ENCODE measurements at places on chromosomes 6 and 20.

DNA sequence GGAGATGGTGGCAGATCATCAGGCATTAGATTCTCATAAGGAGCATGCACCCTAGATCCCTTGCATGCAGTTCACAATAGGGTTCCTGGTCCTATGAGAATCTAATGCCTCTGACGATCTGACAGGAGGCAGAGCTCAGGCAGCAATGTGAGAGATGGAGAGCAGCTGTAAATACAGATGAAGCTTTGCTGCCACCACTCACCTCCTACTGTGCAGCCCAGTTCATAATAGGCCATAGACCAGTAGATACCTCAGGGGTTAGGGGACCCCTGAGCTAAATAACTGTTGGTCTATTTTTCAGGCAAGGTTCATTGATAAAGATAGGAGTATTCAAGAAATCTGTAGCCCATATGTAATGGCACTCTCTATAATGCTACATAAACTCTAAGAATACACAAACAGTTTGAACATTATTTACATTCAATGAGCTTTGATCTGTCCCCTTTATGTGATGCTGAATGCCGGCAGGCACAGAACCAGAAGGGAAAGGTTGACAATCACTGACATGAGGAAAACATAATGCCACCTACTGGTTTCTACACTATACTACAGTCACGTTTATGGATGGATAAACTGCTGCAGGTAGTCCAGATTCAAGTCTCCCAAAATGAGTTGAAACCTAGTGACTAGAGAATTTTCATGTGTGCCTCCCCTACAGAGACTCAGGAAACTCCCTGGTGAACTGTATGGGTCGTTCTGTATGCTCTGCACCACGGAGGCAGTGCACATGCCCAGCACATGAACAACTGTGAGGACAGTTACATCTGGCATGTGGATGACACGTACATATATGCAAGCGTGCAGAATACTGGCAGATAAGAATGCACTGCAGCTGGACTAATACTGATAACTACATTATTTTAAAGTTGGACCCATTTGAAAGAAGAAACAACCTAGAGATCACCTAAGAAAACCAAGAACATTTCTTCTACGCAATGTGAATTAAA lies 72.0 kb downstream of the DST start:
- no peak for DNase-seq

GRCh38 chr20:32067234-32067821 lies 15.3 kb downstream of the HCK start:
- no peak for DNase-seq

DNA sequence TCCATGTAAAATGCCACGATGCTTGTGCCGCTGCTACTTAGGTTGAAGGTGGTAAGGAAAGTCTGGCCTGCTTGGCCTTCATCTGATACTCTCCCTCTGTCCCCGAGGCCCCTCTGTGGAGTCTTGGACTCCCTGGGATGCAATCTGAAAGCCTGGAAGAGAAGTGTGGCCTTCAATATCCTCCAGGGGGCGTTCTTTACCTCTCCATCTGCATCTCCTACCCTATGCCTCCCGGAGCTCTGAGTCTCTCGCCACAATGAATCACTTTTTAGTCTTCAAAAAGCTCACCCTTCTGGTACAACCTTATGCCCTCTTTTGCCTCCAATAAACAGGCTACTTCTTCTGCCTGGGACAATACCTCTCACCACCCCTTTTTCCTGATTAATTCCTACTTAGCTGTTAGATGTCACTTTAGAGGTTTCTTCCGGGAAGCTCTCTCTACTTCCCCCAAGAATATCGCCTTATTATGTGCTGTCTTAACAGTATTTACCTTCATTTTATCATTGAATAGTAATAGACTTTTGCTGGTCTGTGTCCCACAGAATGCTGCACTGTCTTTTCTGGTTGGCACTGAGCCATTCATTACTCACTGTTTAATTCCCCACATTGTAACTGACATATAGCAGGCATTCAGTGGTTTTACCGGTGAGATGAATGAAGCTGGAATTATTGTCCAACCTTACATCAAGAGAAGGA lies 13.9 kb upstream of the ATG5 start:
- DNase-seq = peak; percentile 8

DNA sequence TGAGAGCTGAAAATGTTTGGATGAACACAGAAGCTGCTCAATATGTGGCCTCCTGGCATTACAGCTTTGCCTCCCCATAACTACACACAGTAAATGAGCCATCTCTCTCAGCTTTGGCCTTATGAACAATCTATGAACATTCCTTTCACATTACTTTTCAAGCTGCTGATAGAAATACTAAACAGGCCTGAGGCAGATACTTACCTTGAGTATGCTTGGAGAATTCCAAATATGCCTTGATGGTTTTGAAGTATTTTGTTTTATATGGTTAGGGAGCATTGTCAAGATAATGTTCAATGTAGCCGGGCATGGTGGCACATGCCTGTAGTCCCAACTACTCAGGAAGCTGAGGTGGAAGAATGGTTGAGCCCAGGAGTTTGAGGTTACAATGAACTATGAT lies 104.5 kb downstream of the CD24 start:
- no peak for DNase-seq

DNA sequence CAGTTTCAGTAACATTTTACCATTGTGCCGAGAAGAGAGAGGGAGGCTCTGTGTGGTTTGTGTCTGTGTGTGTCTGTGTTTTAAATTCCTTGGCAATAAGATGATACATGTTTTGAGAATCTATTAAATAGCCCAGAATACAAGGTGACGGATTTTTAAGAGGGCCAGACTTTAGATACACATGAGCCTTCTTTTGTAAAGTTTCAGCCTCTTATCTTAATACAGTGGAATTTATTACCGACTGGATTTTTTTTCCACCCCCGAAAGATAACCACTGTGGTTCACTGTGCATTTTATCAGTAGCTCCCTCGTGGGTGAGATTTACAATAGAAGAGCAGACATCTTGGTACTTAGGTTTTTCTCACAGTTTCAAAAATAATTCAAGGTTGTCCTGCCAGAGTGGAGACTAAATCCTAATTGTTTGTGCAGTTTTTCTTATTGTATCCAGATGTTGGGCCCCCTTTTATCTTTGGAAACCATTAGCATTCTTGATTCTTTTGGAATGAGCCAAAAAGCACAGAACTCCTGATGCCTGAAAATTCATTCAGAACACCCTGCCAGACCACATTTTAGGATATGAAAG lies 49.9 kb downstream of the STK4 start:
- DNase-seq = no peak

DNA sequence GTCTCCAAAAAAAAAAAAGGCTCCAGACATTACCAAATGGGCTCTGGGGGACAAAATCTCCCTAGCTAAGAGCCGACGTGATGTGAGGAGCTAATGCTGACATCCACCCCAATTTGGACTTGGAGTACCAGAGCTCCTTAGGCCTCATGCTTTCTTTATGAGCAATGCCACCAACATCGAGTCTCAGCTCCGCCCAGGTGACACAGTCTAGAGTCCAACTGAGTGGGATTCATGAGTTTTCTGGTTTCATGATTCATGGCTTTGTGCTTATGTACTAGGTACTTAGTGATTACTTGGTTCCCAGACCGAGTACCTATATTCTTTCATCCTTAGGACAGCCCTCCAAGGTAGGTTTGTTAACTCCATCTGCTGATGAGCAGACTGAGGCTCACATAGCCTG lies 4.4 kb downstream of the ANKRD60 start:
- no peak for DNase-seq

Data from stimulated activated CD8-positive, alpha-beta memory T cell treated with anti-CD3 and anti-CD28 coated beads, Interleukin-2, amount 100 ng/mL, for 1 hour (primary cell).